ENCODE measurements at places on chromosomes 12 and 14.
A peak's percentile ranks its signal among the peaks of the same experiment; 100 is the strongest.

DNA sequence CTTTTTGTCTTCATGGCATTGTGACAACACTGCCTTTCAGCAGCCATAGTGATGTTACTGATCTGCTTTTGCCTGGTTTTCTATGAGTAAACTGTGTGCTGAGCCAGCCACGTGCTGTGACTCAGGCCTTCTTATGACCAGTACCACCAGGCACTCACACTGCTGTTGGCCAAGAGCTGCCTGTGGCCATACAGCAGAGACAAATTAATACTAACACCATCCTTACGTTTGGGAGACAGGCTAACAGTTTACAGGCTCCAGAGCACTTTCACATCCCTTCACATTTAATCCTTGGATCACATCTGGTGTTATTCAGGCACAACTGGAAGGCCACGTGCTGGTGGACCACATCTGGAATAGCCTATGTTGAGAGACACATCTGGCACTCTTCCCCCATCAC, 377.9 kb downstream of the CCDC91 start:
- peak; percentile 66 for DNase-seq

GRCh38 chr14:34237081-34237480, 225.0 kb downstream of the SPTSSA start:
- no peak for DNase-seq

DNA sequence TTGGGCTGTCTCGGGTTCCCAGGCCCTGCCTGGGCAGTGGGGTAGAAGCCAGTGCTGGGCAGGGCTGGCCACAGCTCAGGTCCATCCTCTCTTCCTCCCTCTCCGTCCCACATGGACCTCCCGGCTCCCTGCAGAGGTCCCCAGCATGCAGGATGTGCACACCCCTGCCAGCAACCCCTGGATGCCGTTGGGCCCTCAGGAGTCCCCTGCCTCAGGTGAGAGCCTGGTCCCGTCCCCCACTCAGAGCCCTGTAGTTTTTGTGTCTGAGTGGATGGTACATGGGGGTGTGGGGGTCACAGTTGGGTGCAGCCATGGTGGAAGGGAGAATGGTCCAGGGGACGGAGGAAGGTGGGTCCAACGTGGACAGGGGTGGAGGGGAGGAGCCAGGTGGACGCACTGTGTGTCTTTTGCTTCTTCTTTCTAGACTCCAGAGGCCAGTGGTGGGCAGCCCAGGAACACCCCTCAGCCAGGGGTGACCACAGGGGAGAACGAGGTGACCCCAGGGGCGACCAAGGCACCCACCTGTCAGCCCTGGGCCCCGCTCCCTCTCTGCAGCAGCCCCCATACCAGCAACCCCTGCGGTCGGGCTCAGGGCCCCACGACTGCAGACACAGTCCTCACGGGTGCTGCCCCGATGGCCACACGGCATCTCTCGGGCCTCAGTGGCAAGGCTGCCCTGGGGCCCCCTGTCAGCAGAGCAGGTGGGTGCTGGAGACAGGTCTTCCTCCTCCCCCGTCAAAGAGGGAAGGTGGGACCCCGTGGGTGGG, 21.7 kb downstream of the PAPLN start:
- no peak for DNase-seq

- no peak for DNase-seq
Observed at GRCh38 chr14:59325906-59326305, 137.4 kb downstream of the DAAM1 start.
